ENCODE measurements at places on chromosomes 1 and 21.

DNA sequence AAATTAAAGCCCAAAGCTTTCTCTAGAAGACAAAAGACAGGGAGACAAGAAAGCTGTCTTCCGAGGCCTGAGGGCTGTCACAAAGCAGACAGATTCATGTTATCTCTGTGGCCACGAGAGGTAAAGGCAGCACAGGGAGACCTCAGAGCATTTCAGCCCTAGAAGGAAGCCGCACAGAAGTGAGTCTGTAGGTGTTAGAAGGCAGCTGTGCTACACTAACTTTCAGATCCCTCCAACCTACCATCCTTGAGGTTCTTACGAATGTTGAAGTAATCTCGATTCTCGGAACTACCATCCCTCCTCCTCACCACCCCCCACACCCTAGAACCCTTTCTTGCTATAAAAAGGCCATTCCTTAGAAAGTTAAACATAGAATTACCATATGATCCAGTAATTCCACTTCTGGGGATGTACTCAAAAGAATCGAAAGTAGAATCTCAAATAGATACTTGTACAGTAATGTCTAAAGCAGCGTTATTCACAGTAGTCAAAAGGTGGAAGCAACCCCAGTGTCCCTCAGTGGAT lies 21.5 kb upstream of the LYST start:
- peak; percentile 71 for DNase-seq

DNA sequence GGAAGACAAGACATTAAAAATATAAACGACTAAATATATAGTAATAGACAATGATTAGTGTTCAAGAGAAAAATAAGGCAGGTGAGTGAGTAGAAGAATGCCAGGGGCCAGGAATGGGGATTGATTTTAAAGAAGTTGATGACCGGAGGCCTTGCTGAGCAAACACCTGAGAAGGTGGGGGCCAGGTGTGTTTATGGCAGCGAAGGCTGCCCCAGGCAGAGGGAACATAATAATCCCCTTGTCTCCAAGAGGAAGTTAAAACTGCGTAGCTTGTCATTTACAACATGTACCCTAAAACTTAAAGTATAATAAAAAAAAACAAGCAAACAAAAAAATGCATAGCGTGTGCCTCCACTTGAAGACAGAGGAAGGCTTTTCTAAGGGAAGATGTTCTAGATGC lies 220.3 kb downstream of the URB2 start:
- DNase-seq: no peak

DNA sequence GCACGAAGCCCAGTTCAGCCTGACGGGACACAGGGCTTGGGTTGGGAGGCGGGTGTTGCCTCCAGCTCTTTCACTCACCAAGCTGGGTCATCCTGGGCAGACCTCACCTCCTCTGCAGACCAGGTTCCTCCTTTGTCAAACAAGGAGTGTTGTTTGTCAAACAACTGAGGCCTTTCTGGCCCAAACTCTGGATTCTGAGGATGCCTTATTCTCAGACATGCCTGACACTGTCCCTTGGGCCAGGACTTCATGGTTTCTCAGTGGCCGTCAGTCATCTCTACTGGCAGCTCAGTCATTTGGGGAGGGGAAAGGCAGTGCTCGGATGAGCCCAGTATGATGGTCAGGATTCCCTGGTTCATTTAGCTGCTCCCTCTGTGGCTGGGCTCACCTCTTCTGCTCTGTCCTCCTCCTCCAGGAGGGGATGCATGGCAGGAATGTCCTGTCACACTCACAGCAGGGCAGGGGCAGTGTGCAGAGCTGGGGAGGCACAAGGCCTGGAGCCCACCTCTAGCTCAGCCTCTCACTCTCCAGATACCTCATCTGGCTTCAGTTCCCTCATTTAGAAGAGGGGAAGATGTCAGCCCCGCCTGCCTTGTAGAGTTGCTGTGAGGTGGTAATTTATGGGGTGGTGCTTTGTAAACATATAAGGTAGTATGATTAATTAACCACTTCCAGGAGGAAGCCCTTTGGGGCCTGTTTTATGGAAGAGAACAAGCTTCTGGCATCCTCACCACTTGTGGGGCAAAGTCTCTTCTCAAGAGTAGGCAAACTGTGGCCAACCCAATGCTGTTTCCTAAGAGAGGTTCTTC lies 20.6 kb downstream of the SLC2A1 start:
- peak; percentile 33 for DNase-seq

DNA sequence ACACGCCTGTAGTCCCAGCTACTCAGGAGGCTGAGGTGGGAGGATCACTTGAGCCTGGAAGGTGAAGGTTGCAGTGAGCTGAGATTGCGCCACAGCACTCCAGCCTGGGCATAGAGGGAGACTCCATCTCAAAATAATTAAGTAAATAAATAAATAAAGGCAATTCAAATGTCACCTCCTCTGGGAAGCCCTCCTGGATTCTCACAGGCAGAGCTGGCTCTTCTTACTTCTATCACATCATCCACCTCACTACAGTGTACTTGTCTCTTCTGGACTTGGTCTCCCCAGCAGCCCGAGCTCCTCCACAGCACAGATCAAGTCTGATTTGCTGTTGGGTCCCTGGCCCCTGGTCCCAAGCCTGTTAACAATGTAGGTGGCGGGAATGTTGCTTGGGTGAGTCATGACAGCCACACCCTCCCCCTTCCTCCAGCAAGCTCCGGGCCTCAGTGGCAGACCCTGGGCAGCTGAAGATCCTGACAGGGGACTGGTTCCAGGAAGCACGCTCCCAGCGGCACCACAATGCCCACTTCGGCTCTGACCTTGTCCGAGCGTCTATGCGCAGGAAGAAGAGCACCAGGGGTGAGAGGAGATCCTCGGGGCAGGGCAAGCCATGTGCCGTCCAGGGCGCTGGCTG lies 5.3 kb downstream of the SYTL1 start:
- no peak for DNase-seq

GRCh38 chr1:42533101-42533863 lies 70.2 kb downstream of the CCDC30 start:
- no peak for DNase-seq

GRCh38 chr1:21267191-21268077 lies 22.8 kb downstream of the ECE1 start:
- DNase-seq: no peak

DNA sequence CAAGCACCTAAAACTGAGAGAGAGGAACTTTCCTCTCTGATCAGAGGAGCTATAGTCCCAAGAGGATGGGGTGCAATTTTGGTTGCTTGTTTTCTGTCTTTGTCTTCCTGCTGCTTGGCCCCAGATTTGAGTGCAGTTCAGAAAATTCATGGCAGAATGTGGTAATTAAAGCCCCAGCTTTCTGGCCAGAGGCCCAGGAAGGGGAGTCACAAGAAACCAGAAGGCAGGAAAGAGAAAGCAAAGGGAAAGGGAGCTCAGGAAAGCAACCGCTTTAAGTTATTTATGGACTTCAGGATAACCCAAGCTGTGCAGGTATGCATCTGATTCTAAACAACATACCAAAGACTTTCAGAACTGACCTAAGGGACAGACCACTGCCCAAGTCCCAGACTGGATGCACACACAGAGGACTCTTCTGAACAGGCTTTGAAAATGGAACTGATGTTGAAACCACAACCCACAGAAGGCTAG lies 88.8 kb downstream of the ST3GAL3 start:
- DNase-seq: no peak

DNA sequence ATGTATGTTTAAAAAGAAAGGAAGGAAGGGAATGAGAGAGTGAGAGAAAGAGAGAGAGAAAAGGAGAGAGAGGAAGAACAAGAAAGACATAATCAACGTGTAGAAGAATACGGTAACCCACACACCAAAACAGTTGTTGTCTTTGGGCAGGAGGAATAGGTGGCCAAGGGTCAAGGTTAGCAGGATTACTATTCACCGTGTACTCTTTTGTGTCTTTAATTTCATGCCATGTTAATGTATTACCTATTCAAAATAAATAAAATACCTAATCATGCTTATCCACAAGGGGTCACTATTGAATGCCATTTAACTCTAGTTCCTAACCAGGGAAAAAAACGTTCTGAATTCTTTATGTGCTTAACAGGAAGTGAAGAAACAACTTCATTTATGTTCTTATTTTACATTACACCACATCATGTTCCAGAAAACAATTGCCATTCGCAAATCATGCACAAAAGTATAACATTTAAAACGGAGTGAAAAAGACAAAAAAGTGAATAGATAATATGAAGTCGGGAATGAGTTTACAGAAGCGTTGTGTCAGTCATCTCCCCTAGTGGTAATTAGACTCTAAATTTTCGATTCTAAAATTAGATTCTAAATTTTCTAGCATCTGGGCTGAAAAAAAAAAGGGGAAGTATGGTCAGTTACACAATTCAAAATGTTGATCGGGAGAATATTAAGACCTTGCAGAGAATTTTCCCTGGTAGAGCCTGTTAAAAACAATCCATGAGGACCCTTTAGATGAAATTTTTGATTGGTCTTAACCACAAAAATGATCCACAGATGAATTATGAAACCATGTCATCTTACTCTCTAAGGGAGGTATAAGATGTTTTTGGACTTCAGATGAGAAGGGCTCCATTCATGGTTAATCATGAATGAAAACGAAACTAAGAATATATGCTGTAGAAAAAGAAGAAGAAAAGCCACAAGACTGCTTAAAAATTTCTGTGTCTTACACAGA lies 700 bp upstream of the KMO start:
- DNase-seq: no peak

GRCh38 chr1:61518670-61519400 lies 206.1 kb downstream of the TM2D1 start:
- DNase-seq: no peak

GRCh38 chr1:161019751-161020495 lies 1.0 kb downstream of the F11R start:
- DNase-seq: no peak

DNA sequence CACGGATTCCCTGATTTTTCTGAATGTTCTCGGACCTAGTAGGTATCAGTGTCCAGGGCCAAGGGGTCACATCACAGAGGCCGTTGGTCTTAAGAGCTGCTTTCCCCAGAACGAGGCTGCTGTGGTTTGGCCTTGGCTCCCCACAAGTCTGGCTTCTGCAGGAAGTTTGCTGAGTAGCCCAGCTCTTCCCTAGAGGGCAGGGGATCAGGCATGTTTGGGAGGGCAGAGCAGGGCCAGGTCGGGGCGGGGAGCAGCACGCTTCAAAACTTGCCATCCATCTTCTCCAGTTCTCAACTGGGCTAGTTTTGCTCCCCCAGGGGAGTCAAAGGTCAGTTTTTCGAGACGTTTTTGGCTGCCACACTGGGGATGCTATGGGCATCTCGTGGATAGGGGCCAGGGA lies 37.0 kb downstream of the MAN1C1 start:
- DNase-seq: peak; percentile 17

- no peak for DNase-seq
Measured at GRCh38 chr1:4636644-4637380, 17.6 kb upstream of the AJAP1 start.

GRCh38 chr1:202680586-202681352 lies 29.5 kb downstream of the SYT2 start:
- DNase-seq: no peak

DNA sequence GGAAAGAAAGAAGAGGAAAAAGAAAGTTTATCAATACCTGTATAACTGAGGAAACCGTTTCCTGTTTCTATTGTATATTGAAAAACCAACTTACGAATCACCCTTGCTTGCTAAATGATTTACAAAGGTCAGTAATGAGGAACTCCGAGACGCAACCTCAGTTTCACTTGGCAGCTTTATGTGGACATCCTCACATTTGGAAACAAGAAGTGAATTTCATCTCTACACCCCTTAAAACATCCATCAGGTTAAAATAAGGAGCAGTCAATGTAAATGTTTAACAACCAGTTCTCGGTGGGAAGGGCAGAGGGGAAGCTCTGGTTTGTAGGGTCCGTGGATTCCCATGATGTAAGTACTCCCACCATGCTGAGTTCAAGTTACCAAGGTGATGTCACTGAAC lies 481.7 kb upstream of the RUNX1 start:
- no peak for DNase-seq

DNA sequence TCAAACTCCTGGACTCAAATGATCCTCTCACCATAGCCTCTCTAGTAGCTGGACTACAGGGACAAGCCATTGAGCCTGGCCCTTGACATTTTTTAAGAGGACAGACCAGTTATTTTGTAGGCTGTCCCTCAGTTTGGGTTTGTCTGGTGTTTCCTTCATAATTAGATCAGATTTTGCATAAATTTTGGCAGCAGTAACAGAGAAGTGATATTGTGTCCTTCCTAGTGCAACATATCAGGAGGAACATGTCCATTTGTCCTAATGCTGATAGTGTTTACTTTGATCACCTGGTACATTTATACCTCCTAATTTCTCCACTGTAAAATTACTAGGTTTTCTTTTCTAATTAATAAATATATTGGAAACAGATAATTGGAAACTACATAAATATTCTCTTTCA lies 5.9 kb upstream of the NID1 start:
- DNase-seq: no peak

GRCh38 chr1:6198646-6199297 lies 623 bp downstream of the RPL22 start:
- no peak for DNase-seq

DNA sequence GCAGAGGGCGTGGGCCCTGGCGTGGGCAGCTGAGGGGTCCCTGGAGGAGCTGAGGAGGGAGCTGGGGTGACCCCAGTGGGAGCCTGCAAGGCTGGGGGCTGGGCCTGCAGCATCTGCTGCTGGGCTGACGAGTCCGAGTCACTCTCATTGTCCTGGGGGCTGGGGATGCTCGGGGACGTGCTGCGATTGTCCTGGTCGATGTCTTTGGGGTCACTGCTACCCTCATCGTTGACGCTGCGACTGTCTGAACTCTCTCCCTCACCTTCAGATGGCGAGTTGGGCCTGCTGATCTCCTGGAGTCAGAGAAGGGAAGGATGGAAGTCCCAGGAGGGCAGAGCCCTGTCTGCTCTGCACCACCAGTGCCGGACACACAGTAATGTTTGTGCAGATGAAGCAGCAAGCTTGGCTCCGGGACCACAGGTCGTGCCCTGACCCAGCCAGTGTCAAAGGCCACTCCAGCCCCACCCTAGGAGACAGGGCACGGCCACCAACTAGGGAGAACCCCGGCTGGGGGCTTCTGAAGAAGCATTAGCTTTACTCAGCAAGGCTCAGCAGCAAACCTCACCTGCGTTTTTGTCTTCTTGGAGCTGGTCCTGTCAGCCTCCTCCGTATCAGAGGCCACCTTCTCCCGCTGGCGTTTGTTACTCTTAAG lies 43.4 kb downstream of the SLC45A1 start:
- no peak for DNase-seq

GRCh38 chr1:208235356-208235981 lies 8.7 kb downstream of the PLXNA2 start:
- DNase-seq: no peak

GRCh38 chr1:201094832-201095231 lies 17.4 kb downstream of the CACNA1S start:
- no peak for DNase-seq

GRCh38 chr1:94093396-94093795 lies 27.6 kb downstream of the ABCA4 start:
- DNase-seq: no peak
